H1 (cell line): ENCODE measurements at places on chromosomes 7 and 10. TPM values are rescaled to one million over a fixed set of nuclear protein-coding genes. Genes with fewer than 3 reads are reported as not detected.
A peak's percentile ranks its signal among the peaks of the same experiment; 100 is the strongest.

CHRM2 gene
- 0.17 and 0.33 TPM in 2 replicates for total RNA-seq

DNA sequence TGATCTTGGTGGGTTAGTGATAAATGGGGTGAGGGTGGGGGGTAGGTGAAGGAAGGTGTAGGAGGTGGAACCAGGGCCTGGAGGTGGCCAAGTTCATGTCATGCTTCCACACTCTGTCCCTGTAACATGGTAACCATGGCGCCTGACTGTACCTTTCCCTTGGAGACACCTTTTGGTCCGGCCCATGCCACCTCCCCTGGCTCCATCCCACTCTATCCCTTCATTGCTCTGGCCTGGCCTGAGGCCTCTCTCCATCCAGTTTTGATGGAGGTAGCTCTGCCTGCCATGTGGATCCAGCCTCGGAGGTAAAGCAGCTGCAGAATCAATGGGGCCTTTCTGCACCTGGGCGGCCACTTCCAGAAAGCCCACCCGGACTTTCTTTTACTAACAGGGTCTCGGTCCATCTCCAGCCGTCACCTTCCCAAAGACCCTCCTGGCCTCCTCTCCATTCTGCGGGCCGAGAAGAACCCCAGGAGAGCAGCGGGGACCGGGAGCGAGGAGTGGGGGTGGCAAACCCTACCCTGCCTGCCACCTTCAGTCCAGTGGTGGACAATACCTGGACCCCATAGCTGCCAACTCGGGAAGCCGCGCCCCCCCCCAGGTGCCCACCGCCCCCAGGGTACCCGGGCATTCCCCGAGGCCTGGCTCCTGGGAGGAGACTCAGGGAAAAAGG, 504 bp upstream of the TRRAP start:
- H3K27me3 ChIP-seq: no peaks in the 10 kb centered on the region
- H3K4me1 ChIP-seq: no peaks in the 10 kb centered on the region
- H3K36me3 ChIP-seq: peaks cover 11% of the 10 kb centered on the region
- H3K4me3 ChIP-seq: peak overlapping the region; percentile 47
- no peak for DNase-seq

DNA sequence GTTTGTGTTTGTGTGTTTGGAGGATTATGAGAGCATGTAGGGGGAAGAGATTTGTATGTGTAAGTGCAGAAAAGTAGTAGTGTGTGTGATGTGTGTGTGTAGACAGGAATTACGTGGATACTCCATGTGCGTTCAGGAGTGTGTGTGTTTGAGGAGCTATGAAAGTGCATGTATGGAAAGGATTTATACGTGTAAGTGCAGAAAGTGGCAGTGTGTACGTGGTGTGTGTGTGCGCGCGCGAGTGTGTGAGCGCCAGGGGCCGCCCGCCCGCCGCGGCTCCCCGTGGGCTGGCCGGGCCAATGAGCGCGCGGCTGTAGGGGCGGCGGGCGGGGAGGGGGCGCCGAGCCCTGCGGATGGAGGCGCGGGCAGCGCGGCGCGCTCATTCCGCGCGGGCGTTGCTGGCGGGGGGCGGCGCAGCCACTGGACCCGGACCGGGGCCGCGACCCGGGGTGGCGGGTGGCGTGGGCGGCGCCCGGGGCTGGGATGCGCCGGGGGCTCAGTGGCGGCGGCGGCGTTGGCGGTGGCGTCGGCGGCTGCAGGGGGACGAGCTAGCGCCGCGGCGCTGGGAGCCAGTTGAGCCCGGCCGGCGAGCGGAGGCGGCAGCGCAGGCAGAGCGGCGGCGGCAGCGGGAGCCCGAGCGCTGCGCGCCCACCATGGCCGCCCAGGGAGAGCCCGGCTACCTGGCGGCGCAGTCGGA, at the start of gene BICC1:
Gene BICC1 (plus strand): TSS at position 382 of the 697 bp plus-strand sequence. CDS start 272 bp downstream, at position 654.
- H3K27me3 ChIP-seq: peaks cover 28% of the 10 kb centered on the region
- DNase-seq: no peak
- H3K4me3 ChIP-seq: peak within 1 kb of the TSS; percentile 70

DNA sequence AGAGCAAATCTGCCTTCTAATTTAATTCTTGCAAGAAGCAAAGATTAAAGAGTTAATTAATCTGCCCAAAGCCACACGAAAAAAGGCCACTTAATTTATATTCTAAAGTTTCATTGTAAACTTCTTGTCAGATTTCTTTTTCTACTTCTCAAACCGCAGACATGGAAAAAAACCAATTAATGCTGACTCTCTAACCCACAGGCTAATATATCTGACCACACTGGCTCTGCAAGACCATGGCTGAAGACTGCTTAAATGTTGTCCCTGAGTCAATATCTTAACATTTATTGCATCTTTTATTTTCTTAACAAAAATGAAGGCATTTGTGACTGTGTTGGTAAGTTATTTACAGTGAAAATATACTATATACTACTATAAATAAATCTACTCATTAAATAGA, 234.0 kb upstream of the SP8 start:
- no peak overlapping the region for H3K4me3 ChIP-seq
- DNase-seq: no peak
- no peaks in the 10 kb centered on the region for H3K36me3 ChIP-seq
- H3K4me1 ChIP-seq: peaks cover 8% of the 10 kb centered on the region
- H3K27me3 ChIP-seq: no peaks in the 10 kb centered on the region

DNA sequence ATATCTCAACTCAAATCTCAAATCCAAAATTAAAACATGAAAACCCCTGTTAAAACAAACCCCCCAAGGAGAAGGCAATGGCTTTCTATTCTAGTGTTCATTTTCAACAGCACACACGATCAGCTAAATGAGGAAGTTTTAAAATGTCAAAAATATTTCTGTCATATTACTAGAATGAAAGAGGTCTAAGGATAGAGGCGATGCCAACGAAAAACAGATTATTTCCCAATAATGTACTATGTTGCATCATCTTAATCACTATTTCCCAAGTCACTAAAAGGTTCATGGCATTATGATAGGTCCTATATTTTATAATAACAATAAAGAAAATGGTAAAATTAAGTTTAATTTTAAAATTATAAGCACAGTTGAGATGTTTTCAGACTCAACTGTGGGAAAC, 10.1 kb downstream of the CNOT4 start:
- no peaks in the 10 kb centered on the region for H3K27me3 ChIP-seq
- H3K27ac ChIP-seq: no peak overlapping the region
- DNase-seq: no peak
- H3K36me3 ChIP-seq: no peaks in the 10 kb centered on the region
- H3K4me1 ChIP-seq: peaks cover 7% of the 10 kb centered on the region; the same call in 1 of the 2 replicates
